ENCODE measurements at places on chromosomes 13 and 19.

DNA sequence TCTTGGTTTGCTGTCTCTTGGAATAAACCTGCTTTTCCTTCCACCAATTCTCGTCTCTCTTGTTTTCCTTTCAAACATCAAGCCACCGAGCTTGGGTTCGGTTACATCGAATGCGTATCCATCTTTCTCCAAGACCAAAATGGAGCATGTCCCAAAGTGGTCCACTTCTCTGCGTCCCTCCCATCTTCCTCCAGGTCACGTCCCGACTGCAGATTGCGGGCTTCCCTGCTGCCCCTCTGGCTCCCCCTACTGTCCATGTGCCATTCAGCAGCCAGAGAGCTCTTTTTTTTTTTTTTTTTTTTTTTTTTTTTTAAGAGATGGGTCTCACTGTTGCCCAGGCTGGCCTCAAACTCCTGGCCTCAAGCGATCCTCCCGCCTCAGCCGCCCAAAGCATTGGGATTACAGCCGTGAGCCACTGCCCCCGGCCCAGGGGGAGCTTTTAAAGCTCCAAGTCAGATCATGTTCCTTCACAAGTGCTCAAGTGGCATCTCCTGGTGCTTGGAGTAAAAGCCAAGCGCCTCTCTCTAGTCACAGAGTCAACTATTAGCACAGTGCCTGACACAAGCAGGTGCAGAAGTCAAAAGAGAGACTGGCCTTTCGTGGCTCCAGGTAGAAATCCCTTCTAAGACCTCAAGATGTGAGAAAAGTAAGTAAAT is 10.0 kb downstream of the COL5A3 start:
- no peak for DNase-seq

- DNase-seq, result no peak
Observed at GRCh38 chr19:18245297-18245696, 19.1 kb upstream of the PDE4C start.

DNA sequence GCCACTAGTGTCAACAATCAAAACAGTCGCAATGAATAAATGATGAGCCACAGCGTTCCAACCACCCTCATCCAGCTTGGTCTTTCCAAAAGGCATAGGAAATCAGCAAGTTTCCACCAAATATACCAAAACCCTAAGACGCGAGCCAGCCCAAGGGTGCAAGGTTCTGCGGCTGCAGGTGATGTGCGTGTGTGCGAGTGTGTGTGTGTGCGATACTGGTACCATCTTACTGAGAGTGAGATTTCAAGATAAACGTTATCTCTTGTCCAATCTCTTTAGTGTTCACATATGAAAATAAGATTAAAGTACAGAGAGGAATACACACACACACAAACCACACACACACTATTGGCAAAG is 895 bp upstream of the TRPC4 start:
- DNase-seq, result no peak

DNA sequence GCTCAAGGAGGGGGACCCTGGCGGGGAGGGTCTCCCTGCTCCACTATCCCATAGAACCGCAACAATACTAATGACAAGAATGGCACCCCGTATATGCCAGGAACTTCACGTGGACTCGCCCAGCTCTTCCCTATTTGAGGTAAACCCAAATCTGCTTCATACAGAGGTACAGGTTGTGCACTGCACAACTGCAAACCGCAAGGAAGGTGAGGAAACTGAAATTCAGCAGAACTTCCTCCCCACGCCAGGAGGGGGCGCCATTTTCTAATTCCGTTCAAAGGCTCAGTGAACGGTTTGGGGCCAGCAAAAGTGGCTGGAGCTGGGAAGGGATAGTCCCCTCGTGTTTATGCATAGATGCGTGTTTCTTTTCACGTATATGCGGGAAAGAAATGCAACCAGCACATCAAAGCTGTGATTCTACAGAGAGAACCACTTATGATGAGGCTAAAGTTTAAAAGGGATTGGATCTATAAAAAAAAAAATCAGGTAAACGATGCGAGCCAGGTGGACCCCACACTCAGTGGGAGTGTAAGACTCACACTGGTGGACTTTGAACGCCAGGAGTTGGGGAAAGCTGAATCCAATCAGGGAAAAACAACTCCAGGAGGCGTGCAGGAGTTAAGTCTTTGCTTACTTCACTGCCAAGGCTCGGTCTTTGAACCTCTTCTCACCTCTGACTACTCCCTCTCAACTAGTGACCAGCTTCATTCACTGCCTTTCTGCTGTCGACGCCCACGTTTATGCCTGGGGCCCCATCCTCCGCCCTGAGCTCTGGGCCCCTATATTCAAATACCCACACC is 20.3 kb downstream of the C19orf81 start:
- no peak for DNase-seq

DNA sequence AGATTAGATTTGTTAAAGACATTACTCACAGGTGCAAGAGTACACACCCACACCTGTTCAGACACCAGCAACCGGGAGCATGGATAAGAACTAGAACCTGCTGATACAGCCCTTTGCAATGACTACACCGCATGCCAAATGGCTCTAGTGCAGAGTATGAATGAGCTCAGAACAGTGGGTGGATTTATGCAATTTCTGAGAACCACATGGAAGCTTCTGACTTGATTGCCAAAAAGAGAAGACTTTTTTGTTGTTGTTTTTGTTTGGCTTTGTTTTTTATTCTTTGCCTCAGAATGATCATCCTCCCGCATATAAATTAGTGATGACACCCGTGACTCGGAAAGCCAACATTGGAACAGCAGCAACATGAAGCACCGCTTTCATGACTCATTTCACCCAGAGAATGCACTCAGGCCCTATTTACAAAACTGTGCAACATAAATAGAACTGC is 77.4 kb upstream of the LRCH1 start:
- no peak for DNase-seq

DNA sequence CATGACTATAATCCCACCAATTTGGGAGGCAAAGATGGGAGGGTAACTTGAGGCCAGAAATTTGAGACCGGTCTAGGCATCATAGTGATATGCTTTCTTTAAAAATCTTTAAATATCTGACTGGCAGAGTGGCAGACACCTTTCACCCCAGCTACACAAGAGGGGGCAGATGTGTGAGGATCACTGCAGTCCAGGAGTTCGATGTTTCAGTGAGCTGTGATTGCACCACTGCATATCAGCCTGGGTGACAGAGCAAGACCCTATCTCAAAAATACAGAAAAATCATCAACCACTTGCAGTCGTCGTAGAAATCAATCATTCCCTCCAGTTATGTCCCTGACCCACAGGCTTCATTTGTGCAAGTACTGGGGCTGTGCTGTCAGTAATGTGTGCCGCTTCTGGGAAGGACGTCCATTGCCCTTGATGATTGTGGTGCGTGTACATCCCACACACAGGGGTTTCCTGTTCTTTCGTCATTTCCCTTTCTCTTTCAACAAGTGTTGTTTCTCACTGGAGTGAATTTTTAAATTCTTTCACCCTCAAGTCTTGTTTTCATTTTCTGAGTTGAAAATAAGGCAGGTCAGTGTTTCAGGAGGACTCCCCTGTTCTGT is 1.4 kb downstream of the LGALS14 start:
- DNase-seq, result no peak

GRCh38 chr13:100941377-100942368 is 267.1 kb upstream of the TMTC4 start:
- DNase-seq, result no peak

DNA sequence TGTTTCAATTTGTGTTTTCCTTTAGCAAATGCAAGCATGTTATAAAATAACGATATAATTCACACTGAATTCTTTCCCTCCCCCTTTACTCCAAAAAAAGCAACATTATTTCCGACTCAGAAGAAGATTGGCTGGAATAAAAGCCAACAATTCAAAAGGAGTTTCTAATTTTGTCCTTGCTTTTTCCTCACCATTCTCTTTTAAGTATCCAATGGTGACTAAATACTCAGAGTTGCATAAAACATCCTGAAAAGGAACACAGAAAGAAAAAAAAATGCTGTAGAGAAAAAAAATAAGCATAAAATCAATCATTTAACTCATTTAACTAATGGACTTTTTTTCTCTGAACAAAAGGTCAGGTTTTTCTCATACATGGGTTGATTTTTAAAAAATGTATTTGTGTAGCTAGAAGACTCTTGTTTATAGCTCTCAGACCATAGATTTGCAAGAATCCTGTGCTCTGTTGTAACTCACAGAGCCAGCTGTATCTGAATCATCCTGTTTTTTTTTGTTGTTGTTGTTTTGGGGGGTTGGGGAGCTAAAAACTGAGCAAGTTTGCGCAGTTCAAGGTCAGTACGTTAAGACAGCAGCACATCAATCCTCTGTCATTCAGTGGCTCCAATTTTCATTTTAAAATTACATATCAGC is 108.1 kb downstream of the PCDH17 start:
- DNase-seq, result no peak

DNA sequence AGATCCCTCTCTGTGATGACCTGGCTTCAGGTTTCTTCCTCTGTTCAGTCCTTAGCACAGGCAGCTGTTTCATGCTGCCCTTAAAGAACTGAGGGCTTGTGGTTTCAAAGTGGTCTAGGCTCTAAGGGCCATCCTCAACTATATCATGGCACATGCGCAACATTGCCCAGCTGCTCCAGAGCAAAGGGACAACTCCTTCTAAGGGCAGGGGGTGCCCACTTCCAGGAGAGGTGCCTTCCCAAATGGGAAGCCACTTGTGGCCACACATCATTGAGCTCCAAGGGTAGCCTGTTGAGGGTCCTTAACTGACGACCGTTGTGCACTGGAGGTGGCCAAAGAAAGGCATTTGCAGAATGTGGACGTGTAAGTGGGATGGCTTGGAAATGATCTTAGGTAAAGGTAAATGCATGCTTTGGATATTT is 7.3 kb downstream of the GPR183 start:
- DNase-seq, result no peak

DNA sequence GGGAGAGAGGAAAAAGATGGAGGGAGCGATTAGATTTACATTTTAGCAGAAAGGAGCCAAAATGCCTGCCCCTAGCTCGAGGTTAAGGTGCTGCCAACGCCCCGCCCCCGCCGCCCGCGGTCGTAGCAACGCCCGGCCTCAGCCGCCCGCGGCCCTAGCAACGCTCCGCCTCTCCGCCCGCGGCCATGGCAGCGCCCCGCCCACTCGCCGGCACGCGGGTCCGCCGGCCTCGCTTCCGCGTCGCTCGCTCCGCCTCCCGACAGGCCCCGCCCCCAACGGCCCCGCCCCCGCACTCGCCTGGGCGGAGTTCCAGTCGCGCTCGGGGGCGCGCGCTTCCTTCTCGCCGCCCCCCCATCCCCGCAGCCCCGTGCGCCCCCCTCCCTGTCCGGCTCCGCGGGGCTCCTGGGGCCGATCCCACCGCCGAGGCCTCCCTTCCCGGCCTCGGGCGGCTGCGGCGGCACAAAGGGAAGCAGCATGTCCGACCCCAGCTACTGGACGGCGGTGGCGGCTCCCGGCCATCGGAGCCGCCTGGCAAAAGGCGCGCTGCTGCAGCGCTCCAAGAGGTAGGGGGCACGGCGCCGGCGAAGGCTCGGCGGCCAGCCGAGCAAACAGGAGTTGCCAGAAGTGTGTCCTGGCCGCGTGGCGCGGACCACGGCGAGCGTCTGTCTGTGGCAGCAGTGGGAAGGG is 20.3 kb downstream of the MAST3 start:
- peak; percentile 84 for DNase-seq

DNA sequence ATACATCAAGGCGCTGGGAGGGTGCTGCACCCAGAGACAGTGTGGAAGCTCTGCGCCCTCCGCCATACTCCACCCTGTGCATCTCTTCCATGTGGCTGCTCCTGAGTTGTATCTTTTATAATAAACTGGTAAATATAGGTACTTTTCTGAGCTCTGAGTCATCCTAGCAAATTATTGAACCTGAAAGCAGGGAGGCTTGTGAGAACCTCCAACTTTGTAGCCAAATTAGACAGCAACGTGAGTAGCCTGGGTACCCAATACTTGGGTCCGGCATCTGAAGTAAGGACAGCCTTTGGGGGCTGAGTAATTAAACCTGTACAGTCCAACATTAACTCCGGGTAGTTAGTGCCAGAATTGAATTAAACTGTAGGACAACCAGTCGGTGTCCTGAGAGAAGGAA is 57.4 kb downstream of the RUBCNL start:
- DNase-seq, result no peak

- no peak for DNase-seq
Observed at GRCh38 chr13:99870541-99870940, 101.0 kb downstream of the ZIC5 start.

GRCh38 chr13:19759669-19760068 is 23.1 kb downstream of the PSPC1 start:
- DNase-seq, result no peak

DNA sequence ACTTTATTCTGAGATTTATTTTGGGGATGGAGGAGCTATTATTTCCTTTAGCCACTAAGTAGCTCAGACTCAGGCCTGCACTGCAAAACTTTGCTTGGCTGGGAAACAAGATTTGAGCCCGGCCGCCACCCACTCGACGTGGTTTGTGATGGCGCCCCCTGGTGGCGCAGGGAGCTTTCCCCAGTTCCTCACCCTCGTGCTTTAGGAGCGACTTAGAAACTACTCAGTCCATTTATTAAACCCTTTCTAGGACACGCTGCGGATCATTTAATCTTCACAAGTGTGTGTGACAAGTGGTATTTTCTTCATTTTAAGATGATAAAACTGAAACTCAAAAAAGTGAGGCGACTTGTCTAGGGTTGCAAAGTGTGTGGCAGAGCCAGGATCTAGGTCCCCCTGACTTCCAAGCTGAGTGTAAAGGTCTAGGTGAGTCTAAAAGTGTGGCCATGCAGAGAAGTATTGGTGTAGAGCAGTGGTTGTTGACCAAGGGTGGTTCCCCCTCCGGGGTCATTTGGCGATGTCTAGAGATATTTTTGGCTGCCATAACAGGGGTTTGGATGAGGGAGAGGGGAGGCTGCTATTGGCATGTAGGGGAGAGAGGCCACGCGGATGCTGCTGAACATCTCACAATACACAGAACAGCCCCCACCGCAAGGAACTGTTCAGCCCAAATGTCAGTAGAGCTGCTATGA is 2.2 kb downstream of the CXCL17 start:
- peak; percentile 43 for DNase-seq

- no peak for DNase-seq
Observed at GRCh38 chr13:82467626-82468025, 1414.6 kb downstream of the SLITRK1 start.

DNA sequence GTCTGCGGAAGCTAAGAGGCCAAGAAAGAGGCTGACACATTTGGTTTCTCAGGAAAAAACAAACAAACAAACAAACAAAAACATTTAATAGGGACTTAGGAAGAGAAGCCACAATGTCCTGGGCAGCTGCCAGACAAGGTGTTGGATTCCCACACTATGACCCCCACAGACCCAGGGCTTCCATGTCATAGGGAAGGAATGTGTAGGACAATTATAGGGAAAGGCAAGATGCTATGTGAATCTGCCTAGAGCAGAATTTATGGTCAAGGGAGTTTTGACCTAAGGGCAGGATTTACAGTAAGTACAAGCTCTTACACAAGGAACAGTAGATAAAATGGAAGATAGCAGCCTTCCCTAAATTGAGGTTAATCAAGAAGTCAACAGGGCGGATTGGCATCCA is 9.1 kb upstream of the CDADC1 start:
- no peak for DNase-seq

GRCh38 chr19:6023936-6024335 is 46.0 kb upstream of the RANBP3 start:
- DNase-seq, result no peak

GRCh38 chr13:43792076-43792881 is 5.5 kb upstream of the ENOX1 start:
- no peak for DNase-seq

All from NCI-H2107 (cell line).